Activated CD4-positive, alpha-beta memory T cell treated with anti-CD3 and anti-CD28 coated beads, Interleukin-2, amount 10 ng/mL, durations not matched to agents 7 days and 5 days (primary cell): ENCODE measurements at places on chromosomes 16 and 17. TPM values are rescaled to one million over a fixed set of nuclear protein-coding genes. Genes with fewer than 3 reads are reported as not detected.
A peak's percentile ranks its signal among the peaks of the same experiment; 100 is the strongest.

GRCh38 chr17:76784926-76785325 lies 47.0 kb downstream of the MFSD11 start:
- H3K27me3 ChIP-seq = no peaks in the 10 kb centered on the region
- H3K4me3 ChIP-seq = no peak overlapping the region
- H3K27ac ChIP-seq = no peak overlapping the region

DNA sequence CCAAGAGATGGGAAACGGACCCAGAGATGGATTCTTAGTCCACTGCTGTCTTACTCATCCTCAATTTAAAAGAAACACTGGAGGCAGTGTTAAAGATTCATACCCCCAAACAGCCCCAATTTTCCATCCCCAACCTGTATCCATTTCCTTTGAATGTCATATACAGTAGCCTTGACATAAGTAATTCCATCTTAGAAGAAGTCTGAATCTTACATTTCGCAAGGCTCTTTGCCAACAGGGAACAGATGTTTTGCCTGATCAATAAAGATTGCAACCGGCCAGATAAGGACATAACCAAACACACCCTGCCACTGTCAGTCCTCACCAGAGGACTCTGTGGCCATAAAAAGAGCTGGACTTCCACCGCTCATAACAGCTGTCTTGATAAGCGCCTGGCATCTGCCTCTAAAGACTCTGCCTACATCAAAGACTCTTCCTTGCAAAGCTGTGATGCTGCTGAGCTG lies 59.0 kb upstream of the MED9 start:
- DNase-seq = no peak
- H3K4me1 ChIP-seq = peaks cover 28% of the 10 kb centered on the region
- H3K27ac ChIP-seq = no peak overlapping the region
- H3K27me3 ChIP-seq = no peaks in the 10 kb centered on the region
- peaks cover 3% of the 10 kb centered on the region for H3K36me3 ChIP-seq

The BMERB1 gene
- total RNA-seq = 4.7 TPM

DNA sequence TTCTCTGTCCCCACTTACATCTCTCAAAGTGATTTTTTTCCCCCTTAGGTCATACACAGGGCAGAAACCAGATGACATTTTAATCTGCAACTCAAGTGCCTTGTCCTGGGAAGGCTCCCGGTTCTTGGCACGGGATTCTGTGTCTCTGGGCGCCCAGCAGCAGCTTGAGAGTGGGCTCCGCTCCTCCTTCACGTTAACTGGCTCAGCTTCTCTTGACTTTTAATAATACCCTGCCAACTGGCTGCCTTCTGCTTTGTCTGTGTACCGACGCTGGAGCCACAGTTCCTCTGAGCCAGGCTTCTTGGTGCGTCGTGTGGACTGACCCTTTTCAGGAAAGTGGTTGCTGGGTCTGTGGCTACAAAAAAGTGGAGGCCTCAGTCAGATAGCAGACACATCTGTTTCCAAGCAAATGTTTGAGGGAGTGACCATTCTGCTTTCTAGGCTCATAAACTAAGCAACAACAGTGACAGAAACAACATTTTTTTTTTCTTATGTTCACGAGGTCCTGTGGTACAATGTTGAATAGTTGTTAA lies 64.9 kb downstream of the IRF8 start:
- DNase-seq = no peak
- no peaks in the 10 kb centered on the region for H3K36me3 ChIP-seq
- H3K4me1 ChIP-seq = no peaks in the 10 kb centered on the region
- H3K27me3 ChIP-seq = peaks cover 6% of the 10 kb centered on the region
- no peak overlapping the region for H3K4me3 ChIP-seq

- H3K4me1 ChIP-seq = no peaks in the 10 kb centered on the region
- no peak overlapping the region for H3K4me3 ChIP-seq
- DNase-seq = no peak
- H3K36me3 ChIP-seq = peaks cover 12% of the 10 kb centered on the region
- H3K27ac ChIP-seq = no peak overlapping the region
Observed at GRCh38 chr16:938752-939151, 32.0 kb downstream of the LMF1 start.

The TPSG1 gene
- total RNA-seq = not detected

- peaks cover 3% of the 10 kb centered on the region for H3K4me1 ChIP-seq
- no peak overlapping the region for H3K27ac ChIP-seq
- no peaks in the 10 kb centered on the region for H3K27me3 ChIP-seq
- H3K4me3 ChIP-seq = no peak overlapping the region
- DNase-seq = no peak
Observed at GRCh38 chr16:67211674-67212073, 12.7 kb downstream of the ELMO3 start.

The NBR1 gene
- total RNA-seq = 69.8 TPM

GRCh38 chr17:48624544-48625494 lies 1.3 kb downstream of the HOXB9 start:
- H3K4me1 ChIP-seq = peaks cover 17% of the 10 kb centered on the region
- H3K36me3 ChIP-seq = no peaks in the 10 kb centered on the region
- H3K27ac ChIP-seq = no peak overlapping the region
- peaks cover 92% of the 10 kb centered on the region for H3K27me3 ChIP-seq
- peak overlapping the region; percentile 74 for H3K4me3 ChIP-seq

- H3K36me3 ChIP-seq = no peaks in the 10 kb centered on the region
- H3K27me3 ChIP-seq = peaks cover 2% of the 10 kb centered on the region
- H3K4me1 ChIP-seq = peaks cover 15% of the 10 kb centered on the region
- DNase-seq = no peak
- no peak overlapping the region for H3K27ac ChIP-seq
Observed at GRCh38 chr16:58492066-58492465, 7.9 kb upstream of the NDRG4 start.

The HAP1 gene
- total RNA-seq = 0.05 TPM

DNA sequence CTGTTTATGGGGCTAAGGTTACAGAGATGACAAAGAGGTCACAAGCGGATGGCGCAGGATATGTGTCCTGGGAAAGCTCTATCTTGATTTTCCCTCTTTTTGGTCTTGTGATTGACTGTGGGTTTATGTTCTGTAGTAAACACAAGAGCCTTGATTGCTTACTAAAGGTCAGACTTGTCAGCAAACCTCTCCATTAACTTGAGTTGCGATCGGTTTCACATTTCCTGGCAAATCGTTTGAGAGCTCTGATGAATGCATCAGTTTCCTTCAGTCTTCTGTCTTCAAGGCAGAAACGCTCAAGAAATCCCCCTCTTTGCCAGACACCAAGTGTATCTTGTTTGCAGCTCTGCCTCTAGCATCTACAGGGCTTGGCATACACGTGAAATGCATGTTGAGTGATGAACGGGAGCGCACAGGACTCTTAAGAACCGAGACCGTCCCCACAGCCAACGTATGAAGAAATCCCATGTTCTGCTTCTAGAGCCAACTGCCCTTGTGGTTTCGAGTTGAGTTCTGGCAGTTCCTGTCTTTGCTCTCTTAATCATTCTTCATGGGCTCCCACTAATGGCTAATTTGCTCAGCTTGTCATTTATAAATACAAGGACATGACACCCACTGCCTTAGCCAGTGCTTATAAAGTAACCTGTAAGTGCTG lies 143.3 kb downstream of the PITPNC1 start:
- no peak overlapping the region for H3K27ac ChIP-seq
- DNase-seq = no peak
- H3K36me3 ChIP-seq = no peaks in the 10 kb centered on the region
- no peaks in the 10 kb centered on the region for H3K27me3 ChIP-seq

The PDK2 gene
- 23.4 TPM for total RNA-seq

GRCh38 chr16:66476328-66477027 lies 49.4 kb downstream of the BEAN1 start:
- no peak overlapping the region for H3K27ac ChIP-seq
- H3K27me3 ChIP-seq = peaks cover 6% of the 10 kb centered on the region
- DNase-seq = peak; percentile 64
- no peak overlapping the region for H3K4me3 ChIP-seq
- no peaks in the 10 kb centered on the region for H3K36me3 ChIP-seq

DNA sequence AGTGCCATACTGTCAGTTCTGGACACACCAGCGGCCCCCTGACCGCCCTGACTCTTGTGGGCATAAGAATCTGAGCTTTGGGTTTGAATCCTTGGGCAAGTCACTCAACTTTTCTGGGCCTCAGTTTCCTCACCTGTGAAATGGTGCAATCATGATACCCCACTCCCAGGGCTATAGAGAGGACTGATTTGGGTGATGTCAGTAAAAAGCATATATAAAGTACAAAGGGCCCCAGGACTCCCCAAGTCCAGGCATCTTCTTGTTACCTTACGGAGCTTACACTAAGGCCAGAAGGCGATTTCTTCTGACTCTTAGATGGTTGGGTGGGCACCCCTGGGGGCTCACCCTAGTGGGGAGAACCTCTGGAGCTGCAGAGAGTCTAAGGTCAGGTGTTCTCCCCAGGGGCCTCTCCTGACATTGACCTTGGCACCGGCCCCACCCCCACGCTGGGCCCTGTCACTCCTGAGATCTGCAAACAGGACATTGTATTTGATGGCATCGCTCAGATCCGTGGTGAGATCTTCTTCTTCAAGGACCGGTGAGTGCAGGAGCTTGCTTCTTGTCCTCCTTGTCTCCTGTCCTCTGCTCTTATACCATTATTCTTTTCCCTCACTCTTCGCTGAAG lies 13.9 kb downstream of the MMP2 start:
- no peaks in the 10 kb centered on the region for H3K27me3 ChIP-seq
- peaks cover 3% of the 10 kb centered on the region for H3K4me1 ChIP-seq
- H3K36me3 ChIP-seq = no peaks in the 10 kb centered on the region
- DNase-seq = no peak
- H3K4me3 ChIP-seq = no peak overlapping the region

GRCh38 chr16:81515281-81515680 lies 70.7 kb downstream of the CMIP start:
- no peaks in the 10 kb centered on the region for H3K27me3 ChIP-seq
- peaks cover 5% of the 10 kb centered on the region for H3K36me3 ChIP-seq
- no peak for DNase-seq
- H3K27ac ChIP-seq = no peak overlapping the region
- no peak overlapping the region for H3K4me3 ChIP-seq

DNA sequence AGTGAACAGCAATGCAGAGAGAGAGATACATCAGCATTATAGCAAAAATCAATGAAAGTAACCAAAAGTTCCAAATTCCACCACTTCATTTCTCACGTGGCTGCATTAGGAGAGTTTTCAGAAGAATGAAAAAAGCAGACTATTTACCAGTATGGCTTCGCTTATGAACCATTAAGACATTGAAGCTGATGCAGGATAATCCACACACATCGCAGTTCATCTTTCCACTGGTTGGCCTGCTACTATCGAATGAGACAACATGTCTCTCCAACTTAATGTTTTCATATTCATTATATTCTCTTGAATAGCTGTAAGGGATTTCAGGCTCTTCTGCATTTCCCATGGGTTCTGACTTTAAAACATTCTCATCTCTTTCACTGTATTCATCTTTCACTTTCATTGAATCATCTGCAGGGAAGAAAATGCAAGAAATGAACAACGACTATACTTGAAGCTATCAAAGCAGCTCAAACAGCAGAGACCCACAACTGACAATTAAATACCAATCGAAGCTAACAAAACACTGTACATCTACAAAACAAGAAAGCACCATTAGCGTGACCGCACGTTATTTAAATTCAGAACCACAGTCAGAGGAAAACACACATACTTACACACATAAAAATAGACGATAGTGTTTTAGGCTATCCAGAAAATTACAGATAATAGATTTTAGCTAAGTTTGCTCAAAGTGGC lies 54.9 kb downstream of the GRB7 start:
- no peaks in the 10 kb centered on the region for H3K27me3 ChIP-seq
- DNase-seq = no peak
- peak overlapping the region; percentile 69 for H3K4me3 ChIP-seq
- peak overlapping the region; percentile 88 for H3K27ac ChIP-seq

- peaks cover 2% of the 10 kb centered on the region for H3K27me3 ChIP-seq
- no peaks in the 10 kb centered on the region for H3K4me1 ChIP-seq
Observed at GRCh38 chr16:19328364-19328763, 42.8 kb downstream of the CLEC19A start.

DNA sequence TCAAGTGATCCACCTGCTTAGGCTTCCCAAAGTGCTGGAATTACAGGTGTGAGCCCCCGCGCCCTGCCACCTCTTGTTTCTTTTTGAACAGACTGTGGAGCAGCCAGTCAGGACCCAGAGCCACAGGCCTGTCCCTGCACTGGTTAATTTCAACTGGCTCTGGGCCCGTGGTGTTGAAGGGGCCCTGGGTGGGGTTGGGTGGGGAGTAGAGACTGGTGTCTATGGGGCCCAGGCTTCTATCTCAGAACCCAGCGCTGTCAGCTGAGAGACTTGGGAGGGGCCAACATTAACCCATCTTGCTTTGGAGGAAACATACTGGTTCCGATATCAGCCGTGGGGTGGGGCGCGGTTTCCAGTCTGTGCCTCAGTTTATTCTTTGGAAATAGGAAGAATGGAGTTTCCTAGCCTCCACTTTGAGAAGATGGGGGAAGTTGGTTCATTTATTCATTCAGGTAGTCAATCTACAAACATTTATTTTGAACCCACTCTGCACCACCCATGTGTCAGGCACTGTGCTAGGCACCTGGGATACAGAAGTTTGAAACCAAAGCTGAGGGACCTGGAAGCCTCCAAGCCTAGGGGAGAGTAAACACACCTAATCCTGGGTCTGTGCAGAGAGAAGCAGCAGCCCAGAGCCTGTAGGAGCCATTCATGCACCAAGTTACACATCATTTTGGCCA lies 15.5 kb upstream of the SLC4A1 start:
- H3K27me3 ChIP-seq = peaks cover 4% of the 10 kb centered on the region
- no peaks in the 10 kb centered on the region for H3K36me3 ChIP-seq
- H3K4me3 ChIP-seq = no peak overlapping the region
- no peak for DNase-seq

GRCh38 chr17:50276588-50277356 lies 2.5 kb downstream of the TMEM92 start:
- no peak overlapping the region for H3K27ac ChIP-seq
- H3K36me3 ChIP-seq = peaks cover 6% of the 10 kb centered on the region
- H3K27me3 ChIP-seq = peaks cover 35% of the 10 kb centered on the region
- DNase-seq = no peak
- H3K4me1 ChIP-seq = peaks cover 25% of the 10 kb centered on the region
- H3K4me3 ChIP-seq = no peak overlapping the region

DNA sequence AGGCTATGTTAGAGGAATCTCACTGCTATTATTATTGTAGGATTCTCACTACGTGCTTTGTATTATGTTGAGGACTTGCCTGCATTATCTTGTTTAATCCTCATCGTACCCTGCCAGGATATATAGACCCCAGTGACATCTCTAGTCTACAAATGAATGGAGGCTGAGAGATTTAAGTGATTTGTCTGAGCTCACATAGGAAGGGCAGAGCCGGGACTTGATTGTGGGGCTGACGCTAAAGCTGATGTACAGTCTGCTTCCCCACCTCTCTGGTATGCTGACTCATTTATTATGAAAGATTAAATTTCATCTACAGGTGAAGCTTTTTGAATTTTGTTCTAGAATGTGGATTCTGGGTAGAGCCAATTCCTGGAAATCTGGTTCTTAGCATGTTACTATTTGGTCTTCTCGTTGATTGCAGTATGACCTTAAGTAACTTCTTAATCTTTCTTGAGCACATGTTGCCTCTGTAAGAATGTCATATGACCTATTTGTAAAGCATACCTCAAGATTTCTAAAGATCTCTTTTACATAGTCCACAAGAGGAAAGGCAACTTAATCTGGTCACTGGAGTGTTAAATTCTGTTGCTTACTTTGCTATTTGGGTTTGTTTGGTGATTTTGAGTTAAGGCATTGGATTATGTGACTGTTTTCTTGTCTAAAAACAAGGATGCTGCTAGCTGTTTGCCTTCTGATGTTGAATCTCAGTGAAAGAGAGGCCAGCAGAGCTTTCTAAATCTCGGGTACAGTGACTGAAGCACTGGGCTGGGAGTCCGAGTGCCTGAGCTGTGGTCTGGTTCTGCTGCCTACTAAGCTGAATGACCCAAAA lies 12.4 kb downstream of the METTL9 start:
- peak overlapping the region; percentile 73 for H3K27ac ChIP-seq
- no peak overlapping the region for H3K4me3 ChIP-seq
- peaks cover 83% of the 10 kb centered on the region for H3K4me1 ChIP-seq
- H3K27me3 ChIP-seq = no peaks in the 10 kb centered on the region
